ENCODE measurements at places on chromosomes 16 and 17.

DNA sequence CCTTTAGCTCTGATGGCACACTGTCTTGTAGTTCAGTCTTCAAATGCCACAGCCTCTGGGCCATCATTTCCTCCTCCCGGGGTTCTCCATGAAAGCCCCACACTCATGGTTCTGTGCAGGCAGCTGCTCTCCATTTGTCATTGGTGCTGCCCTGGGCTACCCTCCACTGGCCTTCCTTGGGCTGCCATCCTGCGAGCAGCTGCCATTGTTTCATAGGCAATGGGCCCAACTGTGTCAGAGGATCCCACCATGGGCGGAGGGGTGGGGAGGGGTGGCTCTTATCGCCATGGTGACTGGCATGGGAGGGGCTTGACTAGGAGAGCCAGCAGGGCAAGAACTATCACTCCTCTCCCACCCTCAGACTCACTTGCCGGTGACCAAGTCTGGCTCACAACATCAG is 38.6 kb upstream of the BRD7 start:
- no peak for DNase-seq

DNA sequence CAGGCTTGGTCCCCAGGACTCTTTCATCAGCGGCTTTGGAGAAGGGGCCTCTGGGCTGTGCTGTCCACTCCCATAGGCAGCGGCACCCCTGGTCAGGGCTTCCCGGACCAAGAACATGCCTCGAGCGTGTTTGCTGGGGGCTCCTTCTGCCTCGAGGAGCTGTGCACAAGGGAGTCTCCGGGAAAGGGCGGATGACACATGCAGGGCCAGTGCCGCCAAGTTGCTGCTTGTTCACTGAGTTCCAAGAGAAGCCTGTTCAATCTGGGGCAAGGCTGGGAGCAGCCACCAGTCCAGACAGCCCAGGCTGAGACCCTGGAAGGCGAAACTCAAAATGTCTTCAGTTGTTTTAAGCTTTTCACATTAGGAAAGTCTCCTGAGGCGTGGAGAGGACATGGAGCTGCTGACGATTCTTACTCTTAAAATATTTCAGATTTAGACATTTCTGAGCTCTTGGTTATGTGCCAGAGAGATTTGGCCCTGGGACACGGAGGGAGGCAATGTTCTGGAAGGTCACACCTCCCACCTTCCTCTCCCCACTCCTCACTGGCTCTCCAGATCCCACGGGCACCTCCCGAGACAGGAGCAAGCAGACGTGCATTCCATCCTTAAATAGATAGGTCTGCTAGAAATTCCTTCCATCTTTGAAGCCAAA is 84.5 kb upstream of the ZNF469 start:
- no peak for DNase-seq

GRCh38 chr16:68995011-68995504 is 110.4 kb upstream of the HAS3 start:
- DNase-seq, result no peak

DNA sequence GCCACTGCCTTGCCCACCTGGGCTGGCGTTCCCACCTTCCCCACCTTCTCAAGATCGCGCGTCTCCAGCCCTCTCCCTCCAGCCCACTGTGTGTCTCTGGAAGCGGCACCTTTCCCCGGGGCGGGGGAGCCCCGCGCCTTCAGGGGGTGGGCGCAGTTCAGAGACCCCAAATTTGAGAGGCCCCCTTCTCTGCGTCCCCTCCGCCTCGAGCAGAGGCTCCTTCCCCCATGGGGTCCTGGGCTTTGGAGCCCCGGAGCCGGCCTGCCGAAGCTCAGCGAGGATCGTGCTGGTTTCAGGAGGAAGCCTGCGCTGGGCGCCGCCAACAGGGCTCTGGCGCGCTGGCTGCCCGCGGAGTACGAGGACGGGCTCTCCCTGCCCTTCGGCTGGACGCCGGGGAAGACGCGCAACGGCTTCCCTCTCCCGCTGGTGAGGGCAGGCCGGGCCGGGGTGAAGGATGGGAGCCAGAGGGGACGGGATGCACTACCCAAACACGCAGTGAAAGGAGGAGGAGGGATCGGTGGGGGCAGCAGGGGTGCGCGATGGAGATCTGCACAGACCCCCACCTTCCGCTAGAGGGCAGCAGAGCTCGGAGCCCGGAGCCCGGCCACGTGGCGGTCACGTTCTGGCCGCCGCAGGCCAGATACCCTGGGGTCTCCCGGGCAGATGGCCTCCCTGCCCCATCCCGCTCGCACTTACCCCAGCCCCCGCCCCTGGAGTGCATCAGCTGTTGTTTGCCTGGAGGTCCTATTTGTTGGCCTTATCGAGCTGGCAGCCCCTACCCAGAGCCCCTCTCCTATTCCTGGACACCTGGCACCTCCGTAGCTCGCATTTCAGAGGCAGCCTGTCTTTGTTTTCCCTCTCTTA is 11.1 kb downstream of the LPO start:
- DNase-seq, result no peak

DNA sequence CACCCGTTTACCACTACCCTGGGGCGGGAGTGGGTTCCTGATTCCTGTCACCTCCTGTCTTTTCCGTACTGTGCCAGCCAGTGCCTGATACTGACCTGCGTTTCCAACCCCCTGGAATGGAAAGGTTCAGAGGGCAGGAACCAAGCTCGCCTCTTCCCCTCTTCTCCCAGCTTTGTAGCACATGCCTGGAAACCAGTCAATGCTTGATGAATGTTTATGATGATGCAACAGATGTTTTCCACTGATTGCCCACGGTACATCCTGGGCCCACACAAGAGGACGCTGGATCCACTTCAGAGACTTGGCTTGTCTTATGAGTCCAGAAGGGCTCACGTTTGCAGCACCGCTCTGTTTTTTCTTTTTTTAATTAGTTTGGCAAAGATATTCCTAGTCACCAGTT is 262.0 kb downstream of the CPPED1 start:
- DNase-seq, result no peak

- DNase-seq, result no peak
Observed at GRCh38 chr16:86824751-86825296, 246.5 kb downstream of the FOXL1 start.

DNA sequence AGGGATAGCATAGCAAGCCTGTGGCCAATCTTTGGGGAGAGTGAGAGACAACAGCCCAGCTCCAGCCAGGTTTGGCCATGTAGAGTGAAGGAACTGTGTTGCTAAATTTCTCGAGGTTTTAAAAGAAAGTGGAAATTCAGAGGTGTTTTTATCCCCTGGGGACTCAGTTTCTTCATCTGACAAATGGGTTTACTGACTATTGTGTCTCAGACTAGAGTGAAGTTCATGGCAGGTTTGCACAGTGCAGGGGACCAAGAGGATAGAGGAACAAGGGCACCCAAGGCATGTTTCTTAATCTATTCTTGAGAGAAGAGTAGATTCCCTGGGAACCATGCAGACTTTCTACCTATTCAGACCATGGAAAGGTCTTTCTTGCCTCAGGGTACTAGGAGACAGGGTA is 555.8 kb upstream of the C16orf82 start:
- no peak for DNase-seq

GRCh38 chr17:48587276-48588073 is 2.6 kb downstream of the HOXB3 start:
- DNase-seq, result no peak

DNA sequence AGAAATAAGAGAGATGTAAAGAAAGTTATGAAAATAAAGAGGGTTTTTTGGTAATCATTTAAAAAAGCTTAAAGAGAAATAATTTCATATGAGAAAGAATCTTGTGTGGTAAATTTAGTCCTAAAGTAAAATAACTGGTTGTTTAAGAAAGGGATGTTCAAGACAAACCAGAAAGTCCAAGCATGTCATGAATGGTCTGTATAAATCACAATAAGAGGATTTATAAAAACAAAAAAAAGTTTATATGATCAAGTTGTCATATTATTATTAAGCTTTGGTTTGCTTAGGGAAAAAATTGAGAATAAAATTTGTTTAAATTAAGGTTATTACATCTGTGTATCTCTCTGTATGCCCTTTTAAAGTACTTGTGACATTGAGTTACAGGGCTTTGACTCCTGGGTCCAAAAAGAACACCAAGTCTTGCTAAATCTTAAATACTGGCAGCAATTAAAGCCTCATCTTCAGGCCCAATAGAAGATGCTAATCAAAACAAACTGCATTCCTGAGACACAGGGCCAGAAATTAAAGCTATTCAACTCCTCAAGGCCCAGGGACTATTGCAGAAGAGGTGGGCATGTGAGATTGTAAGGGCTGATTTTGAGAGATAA is 15.6 kb upstream of the TRIM25 start:
- no peak for DNase-seq

DNA sequence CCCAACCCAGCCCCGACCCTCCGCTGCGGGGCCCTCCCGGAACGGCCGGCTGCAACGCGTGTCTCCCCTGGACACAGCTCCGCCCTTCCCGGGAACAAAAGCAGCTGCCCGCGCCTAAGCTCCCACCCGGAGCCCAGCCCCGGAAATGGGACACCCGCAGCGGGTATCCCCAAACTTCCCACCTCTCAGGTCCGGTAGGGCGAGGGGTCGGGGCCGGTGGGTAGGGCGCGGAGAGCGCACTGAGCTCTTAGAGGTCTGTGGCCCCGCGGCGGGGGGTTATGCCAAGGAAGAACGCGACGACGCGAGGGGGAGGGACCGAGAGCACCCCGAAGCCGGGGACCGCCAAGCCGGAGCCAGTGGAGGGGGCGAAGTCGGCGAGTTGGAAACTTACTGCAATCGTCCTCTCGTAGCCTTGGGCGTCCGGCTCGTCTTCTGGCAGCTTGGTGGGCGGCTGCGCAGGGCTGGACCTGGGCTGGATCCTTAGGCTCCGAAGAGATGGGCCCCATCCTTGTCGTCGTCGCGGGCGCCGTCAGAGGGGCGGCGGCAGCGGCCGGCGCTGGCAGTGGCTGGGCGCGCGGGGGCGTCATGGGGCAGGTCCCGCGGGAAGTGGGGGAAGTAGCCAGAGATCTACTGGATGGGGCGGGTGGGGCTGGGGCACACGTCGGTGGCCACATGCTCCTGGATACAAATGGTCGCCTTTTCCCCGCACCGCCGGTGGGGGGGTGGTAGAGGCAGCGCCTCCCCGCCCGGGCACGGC is 6.9 kb downstream of the USP6 start:
- DNase-seq, result no peak

DNA sequence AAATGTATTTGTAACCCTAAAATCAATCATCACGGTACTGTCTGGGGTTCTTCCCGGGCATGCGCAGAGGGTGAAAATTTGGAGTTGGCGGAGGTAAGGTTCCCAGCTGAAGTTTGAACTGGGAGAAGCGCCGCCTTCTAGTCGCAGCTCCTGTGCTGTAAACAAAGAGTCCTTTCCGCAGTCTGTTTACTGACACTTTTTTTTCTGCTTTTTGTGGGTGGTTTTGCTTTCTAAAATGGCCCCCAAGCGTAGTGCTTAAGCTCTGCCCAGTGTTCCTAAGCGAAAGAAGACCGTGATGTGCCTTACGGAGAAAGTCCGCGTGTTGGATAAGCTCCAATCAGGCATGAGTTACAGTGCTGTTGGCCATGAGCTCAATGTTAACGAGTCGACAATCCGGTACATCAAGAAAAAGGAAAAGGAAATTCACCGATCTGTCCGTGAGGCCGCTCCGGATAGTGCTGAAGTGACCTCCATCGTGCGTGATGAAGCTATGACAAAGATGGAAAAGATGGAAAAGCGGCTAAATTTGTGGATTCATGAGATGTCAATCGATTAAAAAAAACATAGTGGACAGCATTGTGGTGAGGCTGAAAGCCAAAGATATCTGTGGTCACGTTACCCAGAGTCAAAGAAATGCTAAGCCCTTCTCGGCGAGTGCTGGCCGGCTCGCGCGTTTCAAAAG is 570 bp upstream of the CFDP1 start:
- peak; percentile 69 for DNase-seq

- DNase-seq, result no peak
Observed at GRCh38 chr17:17125136-17126084, 80.7 kb downstream of the PLD6 start.

DNA sequence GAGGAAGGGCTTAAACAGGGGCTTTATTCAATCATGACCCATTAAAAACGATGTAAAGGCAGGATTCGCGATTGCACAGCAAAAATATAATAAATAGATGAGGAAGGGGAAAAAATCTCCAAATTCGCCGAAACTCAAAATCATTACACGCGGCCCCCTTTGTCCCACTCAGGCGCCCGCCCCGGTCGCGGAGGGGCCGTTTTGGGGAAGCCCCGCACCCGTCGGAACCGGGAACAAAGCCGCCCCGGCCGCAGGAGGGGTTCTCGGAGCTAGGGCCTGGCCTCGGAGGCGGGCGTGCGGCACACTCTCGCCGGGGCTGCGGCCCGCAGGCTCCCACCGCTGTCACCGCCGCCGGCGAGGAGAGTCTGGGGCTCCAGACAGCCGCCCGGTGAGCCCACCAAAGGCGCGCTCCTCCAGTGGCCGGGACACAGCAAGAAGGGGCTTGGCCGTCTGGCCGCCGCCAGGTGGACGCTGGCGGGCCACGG is 521 bp downstream of the C16orf87 start:
- no peak for DNase-seq

DNA sequence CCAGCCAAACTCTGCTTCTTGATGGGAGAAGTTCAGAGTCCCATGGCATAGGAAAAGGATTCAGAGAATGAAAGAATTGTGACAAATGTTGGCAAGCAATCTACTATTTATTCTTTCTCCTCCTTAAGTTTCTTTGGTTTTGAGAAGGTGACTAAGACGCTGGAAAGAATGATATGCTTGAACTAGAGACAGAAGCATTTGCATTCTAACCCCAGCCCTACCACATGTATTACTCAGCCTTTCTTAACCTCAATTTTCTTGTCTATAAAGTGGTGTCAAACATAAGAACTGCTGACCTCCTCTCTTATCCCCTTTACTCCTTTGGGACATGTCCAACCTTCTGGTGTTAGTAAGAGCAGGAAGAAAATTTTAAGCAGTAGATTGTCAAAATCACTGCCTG is 124.7 kb downstream of the HS3ST2 start:
- DNase-seq, result no peak

GRCh38 chr16:2595393-2596205 is 57.8 kb downstream of the PDPK1 start:
- DNase-seq, result no peak

DNA sequence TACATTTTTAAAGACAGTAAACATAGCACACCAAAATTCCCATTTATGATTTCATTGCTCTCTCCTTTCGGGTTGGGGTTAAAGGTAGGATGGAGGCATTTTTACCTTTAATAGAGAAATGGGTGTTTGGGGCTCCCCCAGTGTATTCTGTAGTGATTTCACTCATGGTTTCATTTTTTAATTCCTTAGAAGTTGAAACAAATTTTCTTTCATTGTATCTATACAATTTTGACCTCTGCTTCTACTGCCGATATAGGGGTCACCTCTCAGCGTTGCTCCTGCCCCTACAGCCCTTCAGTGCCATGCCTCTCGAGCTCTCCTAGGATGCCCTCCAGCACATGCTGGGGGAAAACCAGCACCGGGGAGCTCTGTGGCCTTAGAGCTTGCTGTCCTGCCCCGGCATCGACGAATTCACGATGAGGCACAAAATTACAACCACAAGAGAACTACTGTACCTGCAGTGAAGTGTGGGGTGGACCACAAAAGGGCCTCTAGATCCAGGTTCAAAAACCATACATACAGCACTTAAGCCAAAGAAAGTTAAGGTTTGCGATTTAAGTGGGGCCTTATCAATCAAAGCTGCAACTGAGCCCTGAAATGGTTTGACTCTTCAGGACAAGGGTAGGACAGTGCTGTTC is 39.3 kb downstream of the LITAFD start:
- DNase-seq, result no peak

- no peak for DNase-seq
Observed at GRCh38 chr16:68005786-68006286, 6.6 kb upstream of the DPEP2 start.

Measured in NCI-H187 (cell line).